HuH-7 (cell line): ENCODE measurements at places on chromosomes 7 and 10.

DNA sequence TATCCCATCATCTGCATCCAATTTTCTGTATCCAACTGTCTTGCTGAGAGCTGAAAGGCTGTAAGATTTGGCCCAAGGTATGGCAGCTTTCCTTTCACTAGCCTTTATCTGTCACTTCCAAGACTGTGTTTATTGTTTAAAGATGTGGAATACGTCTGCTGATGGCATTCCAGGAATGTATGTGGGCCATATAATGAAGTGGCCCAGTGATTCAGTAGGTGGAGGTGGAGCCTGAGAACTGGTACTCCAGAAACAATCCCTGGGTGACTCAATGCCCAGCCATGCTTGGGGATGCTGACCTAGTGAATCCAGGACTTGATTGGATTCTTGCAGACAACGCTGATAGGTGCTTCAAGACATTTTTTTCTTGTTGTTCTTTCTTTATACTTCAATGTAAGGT lies 13.5 kb downstream of the NEUROD6 start:
- no peak for DNase-seq

GRCh38 chr10:62647375-62648092 lies 157.0 kb upstream of the ADO start:
- DNase-seq: no peak

DNA sequence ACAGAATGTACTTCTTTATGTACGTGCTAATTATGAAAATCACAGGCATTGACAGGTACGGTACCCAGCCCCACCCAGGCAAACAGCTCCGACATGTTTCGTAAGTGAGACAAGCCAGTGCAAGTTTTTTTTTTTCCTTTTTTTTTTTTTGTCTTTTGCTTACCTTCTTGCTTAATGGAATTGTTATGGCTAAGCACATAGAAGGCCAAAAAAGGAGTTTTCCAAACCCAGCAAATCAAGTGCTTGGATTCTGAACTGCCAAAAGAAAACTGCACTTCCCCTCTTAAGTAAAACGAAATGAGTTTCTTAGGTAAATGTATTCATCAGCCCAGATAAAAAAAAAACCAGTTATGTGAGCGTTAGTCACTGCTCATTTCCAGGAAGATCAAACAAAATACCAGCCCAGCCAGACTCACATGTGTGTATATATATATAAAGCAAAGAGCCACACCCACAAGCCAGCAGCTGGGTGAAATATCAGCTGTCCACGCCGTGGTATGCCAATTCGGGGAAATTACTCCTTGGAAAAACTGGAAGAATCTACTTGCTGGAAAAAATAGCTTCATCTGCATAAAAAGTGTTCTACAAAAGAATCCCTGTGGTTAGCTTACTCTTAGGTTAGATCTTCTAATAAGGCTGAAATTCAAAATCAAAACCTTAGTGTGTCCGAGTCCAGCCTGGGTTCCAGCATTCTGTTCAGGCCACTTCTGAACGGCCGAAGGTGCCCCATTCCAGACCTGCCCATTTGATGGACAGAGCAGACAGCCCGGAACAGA lies 8.0 kb downstream of the KLF6 start:
- DNase-seq: no peak

GRCh38 chr7:13743226-13743625 lies 246.2 kb downstream of the ETV1 start:
- no peak for DNase-seq

- no peak for DNase-seq
These were observed 187.7 kb upstream of the VSTM2A start for GRCh38 chr7:54354436-54354835.

- no peak for DNase-seq
These were observed 28.7 kb upstream of the STRIP2 start for GRCh38 chr7:129405527-129405926.

DNA sequence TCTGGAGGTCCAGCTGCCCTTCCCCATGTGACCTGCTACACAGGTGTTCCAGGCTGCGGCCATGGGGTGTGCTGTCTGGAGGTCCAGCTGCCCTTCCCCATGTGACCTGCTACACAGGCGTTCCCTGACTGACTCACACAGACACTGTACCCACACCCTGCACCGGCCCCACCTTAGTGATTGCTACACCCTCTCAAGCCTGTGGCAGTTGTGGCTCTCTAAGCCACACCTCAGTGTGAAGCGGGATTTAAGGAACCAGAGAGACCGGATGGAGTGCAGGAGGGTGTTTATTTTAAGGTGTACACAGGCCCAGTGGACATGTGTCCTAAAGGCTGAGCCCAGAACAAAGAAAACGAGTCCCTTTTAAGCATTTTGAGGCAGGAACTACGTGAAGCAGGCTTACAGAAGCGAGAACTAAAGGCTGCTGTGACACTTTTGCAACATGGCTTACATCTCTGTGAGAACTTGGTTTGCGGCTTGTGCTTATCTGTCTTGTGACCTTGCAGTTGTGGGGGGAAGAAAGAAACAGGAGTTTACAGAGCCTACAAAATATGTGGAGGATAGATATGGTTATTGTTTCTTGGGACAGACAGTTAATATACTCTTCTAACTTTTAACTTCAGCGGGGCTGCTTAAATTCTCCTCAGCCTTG lies 326.4 kb downstream of the PAXIP1 start:
- no peak for DNase-seq

GRCh38 chr7:151992375-151992774 lies 33.1 kb upstream of the GALNT11 start:
- DNase-seq: peak; percentile 48

DNA sequence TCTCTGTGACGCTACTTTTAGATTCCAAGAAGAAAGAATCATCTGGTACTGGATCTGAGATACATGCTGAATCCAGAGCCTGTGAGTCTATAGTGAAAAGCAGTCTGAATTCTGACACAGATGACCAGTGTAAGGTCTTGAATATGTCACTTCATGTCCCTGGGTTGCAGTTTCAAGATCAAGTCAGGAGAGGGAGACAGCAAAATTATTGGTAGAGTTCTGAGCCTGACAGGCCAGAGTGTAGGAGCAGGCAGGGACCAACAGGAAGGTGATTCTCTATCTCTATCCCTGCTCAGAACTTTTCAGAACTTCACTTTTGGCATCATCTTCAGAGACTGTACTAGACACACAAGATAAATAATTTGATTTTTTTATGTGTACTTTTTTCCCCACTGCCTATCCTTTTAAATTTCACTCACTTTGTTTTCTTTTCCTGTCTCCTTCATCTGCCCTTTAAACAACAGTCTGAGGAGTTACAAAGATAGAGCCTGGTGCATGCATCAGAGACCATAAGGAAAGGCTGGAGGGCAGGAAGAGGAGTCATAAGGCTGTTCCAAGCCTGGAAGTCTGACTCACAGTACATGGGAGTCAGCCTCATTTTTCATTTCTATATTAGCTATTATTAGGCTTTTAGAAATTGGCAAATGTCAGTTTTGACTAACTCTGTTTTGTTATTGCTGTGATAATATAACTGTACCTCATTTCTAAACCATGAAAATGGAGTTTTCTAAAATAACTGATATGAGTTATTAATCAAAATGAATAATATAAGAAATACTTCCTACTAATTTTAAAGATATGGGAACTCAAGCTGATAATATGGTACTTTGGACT lies 120.2 kb upstream of the TMEM229A start:
- peak; percentile 9 for DNase-seq

GRCh38 chr7:107103369-107103768 lies 58.9 kb downstream of the PRKAR2B start:
- DNase-seq: no peak

DNA sequence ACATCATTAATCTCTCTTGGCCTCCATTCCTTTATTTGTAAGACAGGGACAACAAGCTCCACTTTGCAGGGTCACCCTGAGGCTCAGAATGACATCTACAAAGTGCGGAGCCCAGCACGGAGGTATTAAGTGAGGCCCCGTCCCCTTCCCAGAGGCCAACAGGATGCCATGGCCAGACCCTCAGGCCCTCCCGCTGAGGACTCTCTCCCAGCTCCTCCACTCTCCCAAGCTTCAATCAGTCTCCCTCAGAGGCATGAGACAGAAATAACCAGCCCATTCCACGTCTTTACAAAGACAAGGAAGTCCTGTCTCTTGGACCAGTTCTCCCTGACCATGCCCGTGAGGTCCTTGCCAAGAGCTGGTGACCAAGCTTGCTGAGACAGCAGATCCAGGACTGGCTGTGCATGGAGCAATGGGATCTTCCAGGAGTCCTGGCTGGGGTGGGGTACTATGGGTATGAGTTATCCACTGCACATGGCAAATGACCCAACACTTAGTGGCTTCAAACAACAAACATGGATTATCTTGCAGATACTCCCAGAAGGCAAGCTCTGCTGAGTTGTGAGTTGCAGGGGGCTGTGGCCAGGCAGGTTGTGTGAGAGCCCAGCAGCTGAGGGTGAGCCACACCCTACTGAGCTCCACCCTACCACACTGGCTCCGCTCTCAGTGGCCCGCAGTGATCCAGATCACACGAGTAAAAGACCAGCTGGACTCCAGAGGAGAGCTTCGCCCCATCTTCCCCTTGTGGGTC lies 4.3 kb upstream of the PPIF start:
- no peak for DNase-seq

DNA sequence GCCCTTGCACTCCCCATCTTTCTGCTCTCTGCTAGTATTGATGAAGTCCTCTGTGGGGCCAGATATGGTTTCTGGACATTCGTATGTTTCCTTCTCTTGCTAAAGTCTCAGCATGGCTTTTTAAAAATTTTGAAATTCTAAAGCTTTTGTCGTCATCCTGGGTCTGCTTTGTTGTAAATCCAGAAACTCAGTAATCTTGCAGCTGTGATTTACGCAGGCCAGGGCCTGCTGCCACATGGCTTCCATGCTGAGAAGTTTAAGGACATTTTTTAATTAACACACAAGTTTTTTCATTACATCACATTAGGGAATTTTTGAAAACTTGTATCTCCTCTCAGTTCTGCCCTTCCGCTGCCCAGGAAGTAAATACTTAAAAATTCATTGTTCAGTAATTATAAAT lies 686.1 kb upstream of the IGFBP3 start:
- no peak for DNase-seq

DNA sequence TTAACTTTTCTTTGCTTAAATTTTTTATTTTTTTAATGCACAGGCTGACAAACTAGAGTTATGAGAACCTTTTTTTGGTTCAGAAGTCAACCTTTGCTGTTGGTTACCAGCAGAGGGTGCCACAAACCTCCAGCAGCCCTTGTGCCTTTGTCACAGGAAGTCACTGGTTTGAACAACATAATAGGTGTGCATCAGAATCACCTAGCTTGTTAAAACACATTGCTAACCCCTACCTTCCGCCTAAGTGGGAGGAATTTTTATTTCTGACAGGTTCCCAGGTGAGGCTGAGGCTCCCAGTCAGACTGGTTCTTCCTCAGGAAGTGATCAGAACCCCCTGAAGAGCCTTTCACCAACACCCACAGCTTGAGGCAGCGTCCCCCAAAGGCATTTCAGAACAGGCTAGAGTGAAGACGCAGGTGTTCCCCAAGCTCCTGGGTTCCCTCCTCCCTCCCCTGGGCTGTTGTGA lies 22.6 kb upstream of the VDAC2 start:
- peak; percentile 39 for DNase-seq

- no peak for DNase-seq
These were observed 191.0 kb downstream of the CAMK1D start for GRCh38 chr10:12540341-12540781.

DNA sequence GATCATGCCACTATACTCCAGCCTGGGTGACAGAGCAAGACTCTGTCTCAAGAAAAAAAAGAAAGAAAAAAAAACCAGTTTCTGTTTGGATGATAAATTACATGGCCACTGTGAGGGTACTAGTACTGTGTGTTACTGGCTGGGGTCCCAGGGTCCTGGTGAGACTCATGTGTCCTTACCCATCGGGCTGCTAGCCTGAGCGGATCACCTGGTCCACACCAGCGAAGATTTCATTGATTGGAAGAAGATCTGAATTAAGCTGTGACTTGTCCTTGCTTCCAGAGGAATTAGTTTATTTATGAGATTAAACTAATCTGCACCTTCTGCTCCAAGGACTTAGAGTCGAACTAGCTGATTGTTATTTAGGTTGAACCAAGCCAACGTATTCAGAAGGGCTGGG lies 40.0 kb upstream of the BAMBI start:
- no peak for DNase-seq

DNA sequence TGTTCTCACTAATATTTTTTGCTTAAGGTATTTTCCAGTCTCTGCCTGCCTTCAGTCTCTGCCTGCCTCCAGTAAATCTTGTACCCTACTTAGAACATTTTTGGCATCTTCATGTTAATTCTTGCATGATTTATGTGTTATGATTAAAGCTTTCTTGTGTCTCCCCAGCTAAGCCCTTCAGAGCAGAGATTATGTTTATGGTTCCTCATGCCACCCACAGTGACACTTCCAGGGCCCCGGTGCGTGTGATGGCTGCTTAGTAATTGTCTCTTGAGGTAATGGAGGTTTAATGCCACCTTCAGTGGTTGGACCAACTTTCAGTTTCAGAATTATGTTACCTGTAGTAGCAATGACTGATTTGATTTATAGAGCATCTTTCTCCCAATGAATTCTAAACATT lies 70.6 kb upstream of the MET start:
- no peak for DNase-seq

DNA sequence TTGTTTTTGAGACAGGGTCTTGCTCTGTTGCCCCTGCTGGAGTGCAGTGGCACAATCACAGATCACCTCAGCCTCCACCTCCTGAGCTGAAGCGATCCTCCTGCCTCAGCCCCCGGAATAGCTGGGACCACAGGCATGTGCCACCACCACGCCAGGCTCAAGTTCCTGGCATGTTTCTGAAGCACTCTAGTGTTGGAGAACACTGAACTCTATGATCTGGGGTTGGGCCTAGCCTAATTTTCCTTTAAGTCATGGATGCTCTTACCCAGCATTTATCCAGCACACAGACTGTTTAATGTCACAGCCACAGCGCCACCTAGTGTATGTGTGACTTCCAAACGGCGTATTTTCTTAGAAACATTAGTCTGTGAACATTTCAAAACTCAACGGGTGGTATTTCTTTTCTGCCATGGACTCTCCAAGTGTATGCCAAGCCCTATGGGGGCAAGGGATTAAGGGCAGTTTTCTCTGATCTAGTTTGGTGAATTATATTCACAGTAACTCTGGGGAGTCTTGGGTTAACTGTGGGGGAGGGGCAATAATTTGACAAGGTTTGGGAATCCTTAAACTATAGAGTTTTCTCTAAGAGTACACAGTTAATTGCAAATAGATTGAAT lies 91.8 kb downstream of the CREM start:
- DNase-seq: peak; percentile 84

- DNase-seq: no peak
These were observed 15.7 kb upstream of the RELN start for GRCh38 chr7:104005197-104005596.

GRCh38 chr10:79142064-79142491 lies 73.3 kb downstream of the ZMIZ1 start:
- DNase-seq: no peak

DNA sequence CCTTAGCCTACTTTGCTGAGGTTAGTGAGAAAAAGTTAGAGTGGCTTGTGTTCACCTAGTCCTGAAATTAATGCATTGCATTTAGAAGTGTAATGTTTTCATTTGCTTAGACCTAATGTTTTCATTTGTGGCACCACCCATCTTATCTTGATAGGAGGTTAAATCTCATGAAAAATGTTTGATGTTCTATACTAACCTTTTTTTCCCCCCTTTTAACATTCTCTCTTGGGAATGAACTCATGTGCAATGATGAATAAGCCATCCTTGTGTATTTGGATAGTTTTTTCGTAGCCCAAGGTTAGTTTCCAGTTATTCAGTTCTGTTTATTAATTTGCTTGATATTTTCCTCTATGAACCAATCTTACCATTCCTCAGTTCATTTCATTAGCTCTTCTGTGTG lies 2.8 kb downstream of the FHIP2A start:
- no peak for DNase-seq

- DNase-seq: no peak
These were observed 95.3 kb upstream of the CYP26C1 start for GRCh38 chr10:92965314-92965713.

- DNase-seq: no peak
These were observed 31.5 kb downstream of the BICC1 start for GRCh38 chr10:58544135-58544534.
